CD14-positive monocyte (primary cell): ENCODE measurements at places on chromosomes 7 and 10.
A peak's percentile ranks its signal among the peaks of the same experiment; 100 is the strongest.

- peak; percentile 41 for DNase-seq
These were observed 190.9 kb downstream of the REEP3 start for GRCh38 chr10:63711867-63712716.

GRCh38 chr10:124359336-124359832 is 59.3 kb downstream of the OAT start:
- no peak for DNase-seq

DNA sequence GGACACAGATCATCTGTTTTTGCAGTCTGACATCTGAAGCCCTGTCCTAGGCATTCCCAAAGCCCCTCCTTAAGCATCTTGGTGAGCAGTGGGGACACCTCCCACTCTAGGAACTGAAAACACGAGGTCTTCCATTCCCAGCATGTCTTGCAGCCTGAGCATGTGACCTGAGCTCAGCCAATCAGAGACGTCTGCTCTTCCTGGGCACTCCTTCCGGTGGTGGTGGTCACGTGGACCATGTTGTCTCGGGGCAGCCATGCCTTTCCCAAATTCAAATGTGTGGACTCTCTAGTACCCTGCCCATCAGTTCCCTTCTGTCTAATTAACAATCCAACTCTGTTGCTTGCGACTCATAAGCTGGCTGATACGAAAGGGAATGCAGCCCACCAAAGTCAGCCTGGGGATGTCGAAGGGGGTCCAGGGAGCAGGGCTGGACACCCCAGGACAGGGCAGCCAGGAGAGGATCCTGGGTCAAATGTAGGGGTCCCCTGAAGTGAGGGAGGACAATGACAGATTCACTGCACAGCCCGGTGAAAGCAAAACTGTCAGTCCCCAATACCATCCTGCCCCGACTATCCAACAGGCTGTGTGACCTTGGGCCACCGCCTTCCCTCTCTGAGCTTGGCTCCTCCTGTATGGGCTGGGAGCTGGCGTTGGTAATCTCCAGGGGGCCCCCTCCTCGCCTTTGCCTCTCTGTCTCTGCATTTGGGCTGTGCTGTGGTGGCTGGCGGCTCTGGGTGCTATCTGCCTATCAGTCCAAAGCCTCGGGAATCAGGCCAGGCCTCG is 57.4 kb upstream of the BAIAP2L1 start:
- no peak for DNase-seq

DNA sequence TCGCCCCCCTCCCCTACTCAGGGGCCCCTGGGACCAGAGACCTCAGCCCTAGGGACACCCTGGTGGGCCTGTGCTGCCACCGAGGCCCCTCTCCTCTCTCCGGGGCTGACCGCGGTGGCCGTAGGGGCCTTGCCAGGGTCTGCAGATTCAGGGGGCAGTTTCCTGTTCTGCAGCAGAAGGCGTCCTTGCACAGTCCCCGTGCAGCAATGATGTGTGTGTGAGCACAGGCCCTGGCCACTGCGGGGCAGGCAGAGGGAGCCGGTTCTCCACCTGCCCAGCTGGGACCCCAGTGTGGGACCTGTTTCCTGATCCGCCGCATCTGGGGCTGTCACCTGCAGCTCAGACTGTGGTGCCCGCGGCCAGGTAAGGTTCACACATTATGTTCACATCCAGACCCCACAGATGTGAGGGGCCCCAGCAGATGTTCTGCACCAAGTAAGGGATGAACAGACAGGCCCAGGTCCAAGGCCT is 60.7 kb upstream of the DNAJB6 start:
- no peak for DNase-seq

DNA sequence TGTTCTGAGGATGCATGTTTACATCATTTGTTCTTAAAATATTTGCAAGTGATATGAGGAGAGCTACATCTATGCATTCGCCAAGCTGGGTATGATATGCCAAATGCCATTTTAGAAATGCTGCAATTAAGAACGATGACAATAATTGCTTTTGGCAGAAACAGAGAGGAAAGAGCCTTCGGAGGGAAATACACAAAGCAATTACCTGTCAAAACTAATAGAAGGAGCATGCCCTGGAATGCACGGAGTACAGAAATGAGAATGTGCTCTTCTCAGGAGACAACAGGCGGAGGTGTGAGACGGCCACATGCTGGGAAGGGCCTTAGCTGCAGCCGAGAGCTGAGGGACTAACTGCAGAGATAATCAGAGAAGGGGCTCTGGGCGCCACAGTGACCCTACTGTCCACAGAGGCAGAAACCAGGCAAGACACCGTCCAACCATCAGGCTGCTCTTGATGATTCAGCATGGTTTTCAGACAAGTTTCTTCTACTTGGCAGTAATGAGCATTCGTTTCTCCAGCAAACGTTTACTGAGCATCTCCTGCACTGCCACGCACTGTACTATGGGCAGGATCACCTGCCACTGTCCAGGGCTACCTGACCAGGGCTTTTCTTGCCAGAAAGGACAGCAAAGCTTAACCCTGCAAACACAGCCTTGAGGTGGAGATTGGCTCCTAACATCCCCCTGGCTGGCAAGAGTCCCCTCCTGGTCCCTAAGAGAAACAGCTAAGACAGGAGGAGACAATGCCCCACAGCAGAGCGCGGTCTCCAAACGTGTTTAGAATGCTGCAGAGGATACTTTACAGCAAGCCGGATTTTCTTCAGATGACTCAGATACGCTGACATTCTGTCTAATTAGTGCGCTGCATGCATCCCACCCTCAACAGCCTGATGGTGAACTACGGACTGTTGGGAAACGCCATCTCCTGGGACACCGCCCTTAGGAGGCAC is 18.1 kb downstream of the VIPR2 start:
- no peak for DNase-seq

DNA sequence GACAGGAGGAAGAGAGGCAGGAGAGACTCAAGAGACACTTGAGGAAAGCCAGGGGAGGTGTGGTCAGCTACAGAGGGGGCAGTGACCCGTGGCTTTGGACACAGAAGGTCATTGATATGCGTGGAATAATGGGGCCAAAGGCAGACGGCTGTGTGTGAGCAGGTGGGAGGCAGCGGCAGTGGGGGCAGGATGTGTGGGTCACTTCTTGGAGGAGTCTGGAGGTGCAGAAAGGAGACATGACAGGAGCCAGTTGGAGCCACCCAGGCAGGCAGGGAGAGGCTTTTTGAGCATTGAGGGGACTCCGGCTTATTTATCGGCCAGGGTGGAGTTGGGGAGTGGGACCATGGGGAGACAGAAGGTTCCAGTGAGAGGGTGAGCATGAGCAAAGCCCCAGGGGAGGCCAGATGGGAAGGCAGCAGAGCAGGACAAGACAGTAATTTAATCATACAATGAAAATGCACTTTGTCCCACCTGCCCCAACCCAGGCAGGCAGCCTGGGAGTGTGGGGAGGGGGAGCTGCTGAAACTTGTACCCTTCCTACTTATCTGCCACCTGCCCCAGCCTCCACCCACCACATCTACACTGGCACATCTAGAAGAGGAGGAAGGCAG is 5.0 kb downstream of the LDB3 start:
- no peak for DNase-seq

GRCh38 chr7:143367972-143368371 is 5.5 kb upstream of the FAM131B start:
- DNase-seq, result no peak

DNA sequence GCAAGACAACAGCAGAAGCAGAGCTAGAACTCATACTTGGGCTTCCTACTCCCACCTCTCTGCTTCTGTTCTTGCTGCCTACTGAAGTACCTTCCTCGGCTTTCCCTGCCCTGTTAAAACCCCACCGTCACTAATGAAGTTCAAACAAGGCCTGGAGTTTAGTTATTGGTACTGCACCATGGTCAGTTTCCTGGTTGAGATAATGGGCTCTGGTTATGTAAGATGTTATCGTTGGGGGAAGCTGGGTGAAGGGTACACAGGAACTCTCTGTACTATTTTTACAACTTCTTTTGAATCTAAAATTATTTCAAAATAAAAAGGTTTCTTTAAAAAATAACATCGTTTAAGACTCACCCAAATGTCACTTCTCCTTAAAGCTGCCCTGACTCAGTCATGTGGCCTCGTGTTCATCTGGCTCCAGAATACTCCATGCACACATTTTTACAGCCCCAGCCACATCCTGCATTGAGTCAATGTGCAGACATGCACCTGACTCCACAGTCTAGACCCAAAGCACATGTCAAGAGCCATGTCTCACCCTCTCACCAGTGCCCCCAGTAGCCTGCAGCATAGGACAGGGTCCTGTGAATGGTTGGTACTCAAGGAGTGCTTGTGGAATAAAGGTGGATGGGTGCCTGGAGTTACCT is 36.9 kb upstream of the AQP1 start:
- DNase-seq, result no peak

DNA sequence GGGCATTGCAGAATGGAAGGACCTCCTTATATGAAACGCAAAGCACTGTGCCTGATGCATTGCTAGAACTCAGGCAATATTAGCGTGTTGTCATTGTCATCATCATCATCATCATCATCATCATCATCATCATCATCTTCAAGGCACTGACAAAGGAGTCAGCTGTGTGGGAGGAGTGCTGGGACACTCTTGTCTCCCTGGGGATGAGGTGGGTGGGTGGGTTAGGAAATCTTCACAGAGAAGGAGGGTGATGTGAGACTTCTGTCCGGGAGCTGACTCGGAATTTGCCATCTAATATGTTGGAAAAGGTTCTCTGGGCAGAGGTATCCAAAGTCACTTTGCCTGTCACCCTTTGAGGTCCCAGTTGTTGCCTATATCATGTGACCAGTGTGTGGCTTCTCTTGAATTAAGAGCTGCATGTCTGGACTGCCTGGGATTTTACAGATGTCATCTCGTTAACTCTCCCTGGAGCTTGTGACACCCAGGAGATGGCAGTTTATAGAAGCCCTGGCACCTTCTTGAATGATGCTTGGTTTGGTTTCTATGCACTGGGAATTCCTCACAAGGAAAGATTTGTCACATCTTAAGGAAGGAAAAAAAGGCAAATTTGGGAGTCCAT is 7.1 kb downstream of the HTRA1 start:
- peak; percentile 25 for DNase-seq

DNA sequence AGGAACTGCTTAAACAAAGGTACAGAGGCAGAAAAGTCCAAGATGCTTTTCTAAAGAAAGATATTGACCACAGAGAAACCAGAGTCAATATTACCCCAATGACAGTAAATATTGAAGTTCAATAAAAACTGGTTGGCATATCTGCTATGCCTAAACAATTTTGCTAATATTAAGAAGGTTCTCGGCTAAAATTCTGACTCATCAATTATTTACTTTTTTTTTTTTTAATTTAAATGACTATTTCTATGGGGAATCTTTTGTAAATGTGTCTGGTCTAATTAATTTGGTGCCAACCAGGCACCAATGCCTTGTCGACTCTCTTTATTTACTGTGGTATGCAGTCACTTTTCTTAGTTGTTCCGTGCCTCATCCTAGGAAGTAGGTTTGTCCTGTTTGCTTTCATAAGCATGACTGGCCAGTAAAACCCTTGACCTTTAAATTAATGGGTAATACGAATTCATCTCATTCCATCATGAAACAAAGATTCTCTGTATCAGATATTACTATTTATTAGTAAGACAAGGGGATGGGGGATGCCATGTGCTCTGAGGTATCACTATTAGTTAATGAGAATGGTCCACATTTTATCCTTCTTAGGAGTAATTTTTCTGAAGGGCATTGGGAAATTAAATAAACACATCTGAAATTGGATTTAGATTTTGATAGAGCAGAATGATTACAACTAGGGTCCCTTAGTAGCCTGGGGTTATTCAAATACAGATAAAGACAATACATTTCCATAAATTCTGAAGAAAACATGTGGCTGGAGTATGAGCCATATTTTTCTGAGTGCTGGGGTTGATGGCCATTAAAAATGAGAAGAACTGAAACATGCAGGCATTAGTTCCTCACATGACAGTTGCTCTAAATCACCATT is 154.4 kb downstream of the VTI1A start:
- no peak for DNase-seq

DNA sequence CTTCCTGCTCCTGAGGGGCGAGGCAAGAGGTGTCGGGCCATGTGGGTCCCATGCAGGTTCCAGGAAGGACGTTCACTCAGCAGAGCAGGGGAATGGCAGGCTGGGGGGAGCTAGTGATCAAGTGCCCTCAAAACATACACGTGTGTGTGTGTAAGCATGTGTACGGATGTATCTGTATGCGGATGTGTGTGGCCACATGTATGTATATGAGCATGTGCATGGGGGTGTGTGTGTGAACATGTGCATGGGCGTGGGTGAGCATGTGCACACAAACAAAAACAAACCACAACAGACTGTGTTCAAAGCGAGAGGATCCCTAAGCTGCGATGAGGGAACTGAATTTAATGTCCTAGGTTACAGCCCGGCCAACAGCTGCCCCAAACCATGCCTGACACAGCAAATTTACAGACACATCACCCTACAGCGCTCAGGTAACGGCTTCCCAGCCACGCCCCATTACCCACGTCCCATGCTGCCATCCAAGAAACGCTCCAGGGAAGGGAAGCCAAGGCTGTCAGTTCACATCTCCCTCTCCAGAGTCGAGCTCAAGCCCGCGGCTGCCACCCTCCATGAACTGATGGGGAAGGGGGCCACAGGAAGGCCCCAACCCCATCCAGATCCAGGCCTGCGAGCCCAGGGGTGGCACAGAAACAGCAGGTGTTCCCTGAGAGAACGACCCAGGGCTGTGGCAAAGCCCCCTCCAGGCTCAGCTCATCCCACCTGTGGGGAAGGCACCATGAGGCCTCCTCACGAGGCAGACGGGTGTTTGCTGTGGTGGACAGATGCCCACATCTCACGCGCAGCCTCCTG is 56.6 kb downstream of the PTPRN2 start:
- DNase-seq, result no peak

GRCh38 chr10:102660888-102661657 is 16.8 kb downstream of the TRIM8 start:
- DNase-seq, result no peak

- DNase-seq, result no peak
These were observed 66.3 kb upstream of the IL6 start for GRCh38 chr7:22660732-22661131.

GRCh38 chr10:105024184-105024583 is 383.1 kb downstream of the SORCS3 start:
- DNase-seq, result no peak

- no peak for DNase-seq
These were observed 215.6 kb upstream of the CHRM2 start for GRCh38 chr7:136652635-136653370.

DNA sequence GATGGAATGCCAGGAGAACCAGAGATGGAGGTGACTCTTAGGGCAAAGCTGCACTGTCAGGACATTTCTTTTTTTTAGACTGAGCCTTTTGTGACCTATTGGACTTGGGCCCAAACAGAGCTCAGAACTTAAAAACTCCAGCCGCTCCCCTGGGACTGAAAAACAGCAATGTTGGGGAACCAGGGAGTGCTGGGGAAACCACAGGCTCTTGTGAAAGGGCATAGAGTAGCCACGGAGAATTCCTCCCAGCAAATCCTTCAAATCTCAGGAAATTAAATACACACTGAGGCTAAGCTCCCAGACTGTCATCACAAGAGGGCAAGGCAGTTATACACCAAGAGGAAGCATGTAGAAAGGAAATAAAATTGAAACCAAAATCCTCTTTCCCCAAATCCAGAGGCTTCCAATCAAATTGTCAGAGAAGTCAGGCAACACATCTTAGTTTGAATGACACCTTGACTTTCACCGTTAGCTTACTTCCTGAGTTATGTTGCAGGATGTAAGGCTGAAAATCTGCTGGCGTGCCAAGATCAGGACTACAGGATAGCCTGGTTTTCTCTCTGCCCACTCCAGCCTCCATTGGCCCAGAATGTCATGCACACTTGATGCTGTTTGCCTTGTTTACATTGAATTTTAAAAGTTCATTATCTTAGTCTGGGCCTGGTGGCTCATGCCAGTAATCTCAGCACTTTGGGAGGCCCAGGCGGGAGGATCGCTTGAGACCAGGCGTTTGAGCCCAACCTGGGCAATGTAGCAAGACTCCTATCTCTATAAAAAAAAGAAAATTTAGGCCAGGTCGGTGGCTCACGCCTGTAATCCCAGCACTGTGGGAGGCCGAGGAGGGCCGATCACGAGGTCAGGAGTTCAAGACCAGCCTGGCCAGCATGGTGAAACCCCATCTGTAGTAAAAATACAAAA is 2.6 kb upstream of the RFC2 start:
- DNase-seq, result no peak
